ENCODE measurements at places on chromosomes 6 and 20.

DNA sequence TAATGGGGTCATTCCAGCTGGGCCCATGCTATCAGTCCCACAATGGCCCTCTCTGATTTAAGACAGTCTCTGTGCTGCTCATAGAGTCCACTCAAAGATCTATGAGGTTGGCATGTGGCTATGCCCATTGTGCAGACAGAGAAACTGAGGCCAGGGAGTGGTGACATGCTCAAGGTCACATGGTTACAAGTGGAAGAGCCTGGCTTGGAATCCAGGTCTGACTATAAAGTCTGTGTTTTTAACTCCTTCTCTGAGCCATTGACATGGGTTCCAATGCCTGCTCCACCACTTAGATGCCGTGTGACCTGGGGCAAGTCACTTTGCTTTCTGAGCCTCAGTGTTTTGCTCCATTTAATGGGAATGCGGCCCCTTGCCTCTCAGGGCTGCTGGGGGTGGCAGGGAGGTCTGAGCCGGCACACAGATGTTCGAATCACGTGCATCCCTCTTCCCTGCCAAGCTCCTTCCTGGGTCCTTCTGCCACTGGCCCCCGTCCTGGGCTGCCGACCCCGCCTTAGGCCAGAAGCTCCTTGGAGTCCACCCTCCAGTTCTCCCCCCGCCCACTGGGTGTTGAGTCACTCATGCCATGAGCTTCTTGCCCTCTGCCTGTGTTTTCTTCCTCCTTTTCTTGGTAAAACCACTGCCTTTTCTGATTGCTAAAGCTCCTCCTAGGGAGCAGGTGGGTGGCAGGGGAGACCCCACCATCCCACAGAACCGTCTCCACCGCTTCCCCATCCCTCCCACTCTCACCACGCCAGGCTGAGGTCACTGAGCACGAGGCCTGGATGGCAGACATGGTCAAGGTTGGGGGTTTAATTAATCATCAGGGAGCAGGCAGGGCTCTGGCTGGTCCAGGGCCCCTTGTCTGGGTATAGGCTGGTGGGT, 35.7 kb downstream of the CEBPB start:
- DNase-seq, result no peak

DNA sequence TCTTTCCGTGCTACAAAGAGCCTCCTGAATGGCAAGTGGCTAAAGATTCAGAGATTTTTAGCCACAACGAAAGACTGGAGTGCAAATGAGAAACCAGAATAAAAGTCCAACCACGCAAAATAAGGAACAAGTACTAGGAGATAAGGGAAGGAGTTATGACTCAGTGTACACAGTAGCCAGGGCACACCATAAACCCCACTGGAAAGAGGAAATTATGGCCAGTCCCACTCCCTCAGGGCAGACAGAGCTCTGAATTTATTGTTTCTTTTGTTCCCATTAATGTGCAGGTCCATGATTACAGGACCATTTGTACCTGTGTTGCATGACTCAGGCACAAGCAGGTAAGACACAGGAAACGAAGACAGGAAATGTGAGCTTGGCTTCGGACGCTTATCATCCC, 150.3 kb upstream of the PREP start:
- DNase-seq, result no peak

DNA sequence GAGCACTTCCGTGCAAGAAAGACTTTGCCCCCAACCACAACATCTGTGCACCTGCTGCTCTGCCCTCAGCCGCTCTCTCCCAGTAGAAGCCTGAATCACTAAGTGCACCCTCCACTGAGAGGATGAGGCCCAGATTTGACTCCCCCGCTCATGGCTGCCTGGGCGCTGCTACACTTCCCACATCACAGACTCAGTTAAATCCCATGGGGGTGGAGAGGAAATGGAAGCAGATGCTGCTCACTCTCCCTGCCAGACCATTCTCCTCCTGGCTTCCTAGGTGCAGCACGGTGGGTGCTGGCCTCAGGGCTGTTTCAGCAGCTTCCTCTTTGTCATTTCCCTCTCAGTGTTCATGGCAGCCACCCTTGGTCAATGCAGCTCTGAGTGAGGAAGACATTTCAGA, 4.8 kb downstream of the CST5 start:
- no peak for DNase-seq

- peak; percentile 72 for DNase-seq
Measured at GRCh38 chr6:111764238-111765175, 108.7 kb downstream of the FYN start.

GRCh38 chr6:34044945-34045595, 100.8 kb downstream of the GRM4 start:
- DNase-seq, result no peak

GRCh38 chr6:131861381-131861780, 53.6 kb downstream of the ENPP1 start:
- no peak for DNase-seq

- peak; percentile 70 for DNase-seq
Measured at GRCh38 chr6:73585566-73586415, 65.0 kb upstream of the EEF1A1 start.

GRCh38 chr6:143248359-143248758, 187.7 kb downstream of the AIG1 start:
- no peak for DNase-seq

- no peak for DNase-seq
Measured at GRCh38 chr6:5215799-5216198, 45.0 kb downstream of the LYRM4 start.

DNA sequence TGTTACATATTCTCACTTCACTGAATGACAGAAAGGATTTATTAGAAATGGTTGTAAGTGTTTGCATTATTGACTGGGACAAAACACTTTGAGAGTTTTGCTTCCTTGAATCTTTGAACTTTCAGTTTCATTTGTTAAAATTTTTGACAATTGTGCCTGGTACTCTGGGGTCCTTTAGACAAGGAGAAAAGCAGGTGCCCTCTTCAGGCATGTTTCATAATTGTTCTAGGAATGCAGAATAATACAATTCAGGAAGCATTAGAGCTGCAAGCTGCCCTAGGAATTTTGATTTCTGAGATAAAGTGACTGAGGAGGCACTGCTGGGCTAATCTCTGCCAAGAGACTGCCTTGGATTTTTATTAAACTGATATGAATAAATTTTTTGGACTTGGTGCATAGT, 49.7 kb downstream of the TOP1 start:
- DNase-seq, result peak; percentile 28

GRCh38 chr6:166152660-166153059, 15.0 kb downstream of the TBXT start:
- DNase-seq, result no peak

DNA sequence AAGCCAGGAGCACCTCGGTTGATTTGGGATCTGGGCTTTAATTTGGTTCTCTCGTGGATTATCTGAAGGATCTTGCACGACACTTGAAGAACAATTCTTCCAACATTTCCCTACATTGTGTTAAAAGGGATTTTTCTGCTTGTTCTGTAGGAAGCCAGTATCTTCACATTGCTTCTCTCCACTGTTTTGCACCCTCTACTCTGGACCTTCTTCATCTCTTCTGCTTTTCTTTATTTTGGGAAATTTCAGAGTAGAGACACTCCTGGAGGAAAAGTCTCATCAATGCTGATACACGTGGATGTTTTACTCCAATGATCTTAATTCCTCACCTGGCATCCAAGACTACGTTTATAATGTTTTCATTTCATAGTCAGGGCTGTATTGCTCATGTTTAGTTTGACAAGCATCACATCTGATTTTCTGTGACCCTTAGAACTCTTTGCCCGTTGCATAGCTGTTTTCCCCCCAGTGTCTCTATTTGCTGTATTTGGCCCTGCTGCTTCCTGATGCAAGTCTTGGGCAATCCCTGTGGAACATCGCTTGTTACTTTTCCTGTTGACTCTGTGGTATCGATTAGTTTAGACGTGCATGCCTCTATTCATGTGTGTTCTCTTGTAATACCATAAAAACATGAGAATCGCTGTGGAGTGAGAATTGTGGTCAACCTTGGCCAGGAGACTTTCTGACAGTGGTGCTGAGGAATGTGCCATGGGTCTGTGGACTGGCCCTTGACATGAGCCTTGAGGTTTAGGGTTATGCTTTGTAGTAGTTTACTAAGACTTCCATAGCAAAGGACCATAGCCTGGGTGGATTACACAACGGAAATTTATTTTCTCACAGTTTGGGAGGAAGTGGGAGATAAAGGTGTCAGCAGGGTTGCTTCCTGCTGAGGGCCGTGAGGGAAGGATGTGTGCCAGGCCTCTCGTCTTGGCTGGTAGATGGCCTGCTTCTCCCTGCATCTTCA, 12.5 kb downstream of the PLCB1 start:
- DNase-seq, result no peak

DNA sequence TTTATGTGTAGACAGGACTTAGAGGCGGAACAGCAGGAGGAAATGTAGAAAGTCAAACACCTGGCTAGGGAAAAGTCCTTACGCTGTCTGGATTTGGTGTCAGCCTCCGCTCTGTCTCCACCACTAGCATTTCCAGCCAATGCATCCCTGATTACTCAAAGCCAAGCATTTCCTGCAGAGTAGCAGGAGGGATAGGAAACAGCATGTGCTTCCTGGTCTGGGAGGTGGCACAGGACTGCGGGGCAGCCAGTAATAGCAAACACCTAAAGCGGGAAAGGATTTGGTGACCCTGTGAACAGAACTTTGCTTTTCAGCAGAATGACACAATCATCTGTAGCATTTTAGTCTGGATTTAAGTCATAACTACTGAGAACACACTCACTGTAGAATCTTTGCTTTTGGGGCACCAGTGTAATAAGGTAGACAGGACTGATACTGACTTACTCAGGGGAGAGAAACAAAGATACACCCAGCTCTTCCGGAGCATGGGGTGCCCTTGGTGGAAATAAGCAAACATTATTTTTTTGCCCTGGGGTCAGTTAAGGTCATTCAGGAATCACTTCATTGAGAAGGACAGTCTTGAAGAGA, 133.3 kb upstream of the AHI1 start:
- no peak for DNase-seq

DNA sequence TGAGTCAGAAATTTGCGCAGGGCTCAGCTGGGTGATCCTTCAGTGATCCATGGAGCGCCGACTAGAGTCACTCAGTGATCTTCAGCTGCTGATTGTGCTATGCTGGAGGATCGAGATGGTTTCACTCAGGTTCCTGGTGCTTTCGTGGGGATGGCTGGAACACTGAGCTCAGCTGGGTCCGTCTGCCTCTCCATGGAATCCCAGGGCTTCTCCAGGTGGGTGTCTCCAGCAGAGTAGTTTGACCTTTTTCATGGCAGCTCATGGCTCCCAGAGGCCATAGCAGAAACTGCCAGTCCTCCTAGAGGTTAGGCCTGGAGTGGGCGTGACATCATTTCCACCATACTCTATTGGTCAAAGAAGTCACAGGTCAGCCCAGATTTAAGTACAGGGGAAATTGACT, 88.8 kb upstream of the SIRPA start:
- no peak for DNase-seq

Measured in CD4-positive, alpha-beta T cell treated with Interleukin-15 for 4 hours (primary cell).